ENCODE measurements at places on chromosomes 12 and 14.

DNA sequence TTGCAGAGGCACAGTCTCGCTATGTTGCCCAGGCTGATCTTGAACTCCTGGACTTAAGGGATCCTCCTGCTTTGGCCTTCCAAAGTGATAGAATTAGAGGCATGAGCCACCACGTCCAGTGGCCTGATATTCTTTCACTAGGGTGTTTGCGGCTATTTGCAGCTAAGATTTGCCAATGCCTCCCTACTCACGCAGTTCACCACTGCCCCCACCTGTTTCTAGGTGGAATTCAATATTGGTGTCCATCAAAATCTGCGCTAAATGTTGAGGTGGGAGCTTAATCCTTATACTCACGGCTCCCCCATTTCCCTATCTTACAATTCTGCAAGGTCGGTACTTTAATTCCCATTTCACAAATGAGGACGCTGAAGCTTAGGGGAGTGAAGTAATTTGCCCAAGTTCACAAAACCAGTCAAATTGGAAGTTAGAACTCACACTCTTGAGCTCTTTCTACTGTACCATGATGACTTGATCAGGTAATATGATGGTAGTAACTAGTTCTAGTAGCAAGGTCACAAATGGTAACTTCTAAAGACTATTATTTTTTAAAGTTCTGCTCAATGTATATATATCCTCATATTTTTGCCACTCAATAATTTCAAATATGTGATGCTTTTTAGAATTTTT, 22.1 kb upstream of the LRRC9 start:
- DNase-seq = peak; percentile 35

DNA sequence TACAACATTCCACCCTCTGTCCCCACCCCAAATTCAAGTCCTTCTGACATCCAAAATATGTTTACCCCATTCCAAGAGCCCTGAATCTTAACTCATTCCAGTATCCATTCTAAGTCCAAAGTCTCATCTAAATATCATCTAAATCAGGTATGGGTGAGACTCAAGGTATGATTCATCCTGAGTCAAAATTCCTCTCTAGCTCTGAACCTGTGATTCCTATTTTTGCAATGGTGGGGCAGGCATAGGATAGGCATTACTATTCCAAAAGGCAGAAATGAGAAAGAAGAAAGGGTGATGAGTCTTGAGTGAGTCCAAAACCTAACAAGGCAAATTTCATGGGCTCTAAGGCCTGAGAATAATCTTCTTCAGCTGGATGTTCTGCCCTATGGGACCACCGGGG, 140.3 kb upstream of the FAR2 start:
- DNase-seq = no peak

DNA sequence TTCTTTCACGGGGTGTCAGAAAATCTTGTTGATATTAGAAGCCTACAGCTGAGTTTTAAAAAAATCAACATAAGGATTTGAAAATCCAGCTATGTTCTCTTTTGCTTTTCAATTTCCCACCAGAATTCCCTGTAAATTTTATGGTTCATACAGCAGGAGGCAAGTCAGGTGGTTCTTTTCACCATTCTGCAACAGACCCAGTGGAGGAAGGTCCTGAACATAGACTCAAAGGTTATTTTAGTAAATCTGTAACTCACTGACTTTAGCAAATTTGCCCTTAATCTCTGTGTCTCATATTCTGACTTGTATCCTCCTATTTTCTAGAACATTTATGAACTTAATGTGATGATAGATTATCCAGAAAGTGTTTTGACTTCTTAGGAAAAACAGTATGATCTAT, 235.4 kb upstream of the E2F7 start:
- DNase-seq = no peak

DNA sequence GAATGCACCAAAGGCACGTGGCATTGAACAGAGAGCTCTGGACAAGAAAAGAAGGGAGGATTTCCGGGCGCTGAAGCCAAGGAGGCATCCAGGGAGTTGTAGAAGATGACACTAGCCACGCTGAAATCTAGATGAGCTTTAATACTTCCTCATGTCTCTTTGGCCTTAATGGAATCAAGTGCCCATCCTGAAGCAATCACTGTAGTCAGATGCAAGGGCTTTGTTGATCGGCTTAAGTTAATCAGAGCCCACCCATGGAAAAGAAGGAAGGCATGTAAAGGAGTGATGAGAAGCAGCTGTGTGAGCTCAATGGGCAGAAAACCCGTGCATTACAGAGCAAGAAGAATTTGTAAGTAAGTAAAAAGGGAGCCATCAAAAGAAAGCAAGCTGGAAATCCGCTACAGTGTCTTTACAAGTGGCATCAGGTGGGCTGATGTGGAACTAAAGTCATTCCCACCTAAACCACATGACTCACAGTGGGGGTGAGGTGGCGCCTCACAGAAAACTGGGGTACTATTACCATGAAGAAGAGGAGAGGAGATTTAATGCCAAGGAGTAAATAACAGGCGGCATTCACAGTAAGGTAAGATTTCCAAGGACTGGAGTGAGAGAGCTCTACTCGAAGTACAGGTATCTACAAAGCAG, 48.4 kb downstream of the NDUFA12 start:
- no peak for DNase-seq

DNA sequence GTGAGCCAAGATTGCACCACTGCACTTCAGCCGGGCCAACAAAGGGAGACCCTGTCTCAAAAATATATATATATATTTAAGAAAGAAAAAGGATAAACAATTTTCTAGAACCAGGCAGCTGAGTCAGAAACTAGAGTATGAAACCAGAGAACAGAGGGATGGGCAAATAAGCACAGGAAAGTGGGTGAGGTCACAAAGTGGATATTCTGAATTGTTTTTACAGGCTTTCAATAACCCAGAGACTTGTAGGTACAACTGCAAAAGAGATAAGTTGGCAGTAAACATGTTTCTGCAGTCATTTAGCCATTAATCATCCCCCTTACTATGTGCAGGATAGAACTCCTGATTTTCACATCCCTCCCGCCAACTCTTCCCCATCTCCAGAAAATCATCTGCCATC, 94.2 kb downstream of the BTG1 start:
- DNase-seq = peak; percentile 47

DNA sequence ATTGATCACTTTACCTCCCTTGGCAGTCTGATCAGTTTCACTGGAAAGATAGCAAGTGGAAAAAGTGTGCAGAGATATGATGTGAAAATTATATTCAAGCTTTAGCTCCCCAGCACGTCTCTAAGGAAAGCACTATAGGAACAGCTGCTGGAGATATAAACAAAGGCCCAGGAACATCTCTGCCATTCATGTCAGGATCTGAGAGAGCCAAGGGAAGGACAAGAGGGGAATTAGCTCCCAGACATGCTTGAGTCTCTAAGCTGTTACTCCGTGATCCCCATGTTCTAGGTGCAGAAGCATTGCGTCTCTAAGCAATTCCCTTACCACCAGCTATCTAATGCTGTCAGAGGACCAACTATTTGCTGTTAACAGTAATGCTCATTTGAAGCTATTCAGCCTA, 700.2 kb downstream of the DIO2 start:
- peak; percentile 4 for DNase-seq

DNA sequence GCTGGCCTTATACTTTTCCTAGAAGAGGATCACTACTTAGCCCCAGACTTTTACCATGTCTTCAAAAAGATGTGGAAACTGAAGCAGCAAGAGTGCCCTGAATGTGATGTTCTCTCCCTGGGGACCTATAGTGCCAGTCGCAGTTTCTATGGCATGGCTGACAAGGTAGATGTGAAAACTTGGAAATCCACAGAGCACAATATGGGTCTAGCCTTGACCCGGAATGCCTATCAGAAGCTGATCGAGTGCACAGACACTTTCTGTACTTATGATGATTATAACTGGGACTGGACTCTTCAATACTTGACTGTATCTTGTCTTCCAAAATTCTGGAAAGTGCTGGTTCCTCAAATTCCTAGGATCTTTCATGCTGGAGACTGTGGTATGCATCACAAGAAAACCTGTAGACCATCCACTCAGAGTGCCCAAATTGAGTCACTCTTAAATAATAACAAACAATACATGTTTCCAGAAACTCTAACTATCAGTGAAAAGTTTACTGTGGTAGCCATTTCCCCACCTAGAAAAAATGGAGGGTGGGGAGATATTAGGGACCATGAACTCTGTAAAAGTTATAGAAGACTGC, 1.5 kb downstream of the MGAT2 start:
- no peak for DNase-seq

DNA sequence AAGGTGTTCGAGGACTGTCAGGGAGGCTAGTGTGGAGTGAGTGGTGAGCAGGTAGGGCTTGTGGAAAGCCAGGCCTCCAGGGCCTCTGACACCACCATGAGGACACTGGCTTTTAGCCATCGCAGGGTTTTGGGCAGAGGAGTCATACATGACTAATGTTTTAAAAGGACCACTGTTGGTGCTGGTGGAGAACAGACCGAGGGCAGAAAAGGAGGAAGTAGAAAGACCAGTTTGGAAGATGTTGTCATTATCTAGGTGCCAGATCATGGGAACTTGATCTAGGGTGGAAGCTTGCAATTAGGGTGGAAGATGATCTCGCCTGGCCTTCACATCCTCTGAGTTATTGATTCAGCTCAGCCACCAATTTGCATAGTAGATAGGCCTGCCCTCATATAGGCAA, 144.2 kb downstream of the C12orf75 start:
- DNase-seq = peak; percentile 43

DNA sequence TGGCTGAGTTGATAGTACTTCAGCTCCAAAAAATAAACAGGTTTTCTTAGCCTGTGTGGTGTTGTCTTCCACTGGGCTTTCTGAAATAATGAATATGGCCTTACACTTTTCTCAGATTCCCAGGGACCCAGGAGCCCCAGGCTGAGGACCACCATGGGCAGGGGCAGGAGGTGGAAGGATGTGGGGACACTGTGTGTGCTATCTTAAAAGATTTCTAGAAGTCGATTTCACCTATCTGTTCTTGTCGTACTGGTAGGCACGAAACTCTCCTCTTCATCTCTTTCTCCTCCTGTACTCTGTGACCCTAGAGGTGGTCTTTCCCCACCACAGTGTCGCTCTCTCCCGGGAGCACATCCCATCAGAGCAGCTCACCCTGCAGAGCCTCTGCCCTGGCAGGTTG, 107.7 kb upstream of the FKBP4 start:
- no peak for DNase-seq

- no peak for DNase-seq
Measured at GRCh38 chr14:89457007-89457406, 40.0 kb upstream of the FOXN3 start.

DNA sequence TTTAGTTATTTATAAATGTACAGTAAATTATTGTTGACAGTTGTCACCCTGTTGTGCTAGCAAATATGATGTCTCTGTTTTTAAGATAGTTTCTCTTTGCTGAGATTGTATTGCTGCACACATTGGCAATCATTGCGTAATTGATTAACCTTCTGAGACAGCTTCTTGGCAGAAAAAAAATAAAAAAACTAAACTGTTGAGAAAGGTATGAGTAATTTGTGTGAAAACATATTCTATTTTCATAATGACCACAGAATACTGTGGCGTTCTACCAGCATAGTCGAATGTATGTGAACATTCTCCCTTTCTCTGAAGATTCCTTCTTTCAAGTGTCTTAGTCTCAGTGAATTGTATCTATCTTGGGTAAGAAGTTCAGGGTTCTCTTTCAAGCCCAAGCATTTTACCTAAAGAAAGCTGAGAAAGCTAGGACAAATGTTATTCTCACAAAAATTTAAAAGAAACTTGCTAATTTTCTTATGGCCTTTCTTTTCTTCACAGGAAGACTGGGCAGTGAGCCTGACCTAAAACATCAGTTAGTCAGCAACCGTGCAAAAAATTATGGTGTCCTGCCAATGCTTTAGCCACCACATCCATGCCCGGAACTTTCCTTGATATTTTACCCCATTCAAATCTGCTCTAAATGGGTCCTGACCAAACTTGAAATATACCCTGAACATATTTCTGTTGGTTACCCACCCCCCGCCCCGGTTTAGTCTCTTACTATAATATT, 69.0 kb upstream of the REP15 start:
- DNase-seq = peak; percentile 85

- DNase-seq = no peak
Measured at GRCh38 chr12:120095736-120096135, 20.8 kb downstream of the RAB35 start.

DNA sequence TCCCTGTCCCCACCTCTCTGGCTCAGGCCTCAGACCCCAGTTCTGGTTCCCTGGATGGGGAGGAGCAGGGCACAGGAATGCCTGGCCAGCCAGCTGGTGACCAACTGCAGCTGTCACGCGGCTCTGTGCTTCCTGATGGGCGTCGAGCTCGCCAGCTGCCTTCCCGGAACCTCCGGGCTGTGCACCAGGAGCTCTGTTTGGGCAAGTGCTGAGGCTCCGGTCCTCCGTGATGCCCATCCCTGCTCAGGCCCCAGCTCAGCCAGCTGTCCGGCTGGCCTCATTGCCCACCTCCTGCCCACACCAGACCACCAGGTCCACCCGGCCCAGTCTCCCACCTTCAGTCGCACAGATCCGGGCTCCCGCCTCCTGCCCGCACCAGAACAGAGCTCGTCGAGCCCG, 4.8 kb downstream of the IFFO1 start:
- DNase-seq = peak; percentile 95

DNA sequence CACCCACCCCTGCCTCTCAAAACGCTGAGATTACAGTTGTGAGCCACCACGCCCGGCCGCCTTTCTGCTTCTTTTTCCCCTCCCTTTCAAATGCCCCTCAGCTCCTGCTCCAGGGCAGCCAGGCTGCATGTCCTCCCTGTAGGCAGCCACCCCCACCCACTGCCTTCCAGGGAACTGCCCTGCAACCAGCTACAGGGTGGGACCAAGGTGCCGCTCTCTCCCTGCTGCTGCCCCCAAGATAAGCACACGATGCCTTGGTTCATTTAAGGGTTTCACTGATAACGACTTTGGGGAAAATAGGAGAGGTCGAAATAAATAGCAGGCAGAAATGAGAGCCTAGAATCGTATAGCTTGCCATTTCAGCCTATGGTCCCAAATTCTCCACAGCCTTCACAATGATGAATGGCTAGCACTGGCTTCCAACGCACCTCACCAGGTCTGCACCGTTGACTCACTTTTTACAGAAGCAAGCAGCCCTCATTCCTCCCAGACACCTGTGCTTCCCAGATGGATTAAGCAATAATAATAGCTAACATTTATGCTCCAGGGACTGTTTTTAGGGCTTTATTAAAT, 40.7 kb downstream of the ATG14 start:
- no peak for DNase-seq

DNA sequence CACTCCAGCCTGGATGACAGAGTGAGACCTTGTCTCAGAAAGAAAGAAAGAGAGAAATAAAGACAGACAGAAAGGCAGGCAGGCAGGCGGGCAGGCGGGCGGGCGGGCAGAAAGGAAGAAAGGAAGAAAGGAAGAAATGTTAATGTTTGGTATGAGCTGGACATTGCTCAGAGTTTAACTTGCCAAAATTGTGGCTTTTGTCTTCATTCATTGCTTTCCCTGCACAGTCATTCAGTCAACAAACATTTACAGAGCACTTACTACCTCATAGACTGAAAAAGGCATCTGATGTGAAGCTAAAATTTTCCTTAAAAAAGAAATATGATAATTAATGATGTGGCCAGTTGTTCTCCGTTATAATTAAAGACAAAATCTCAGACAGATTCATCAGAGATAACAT, 247.1 kb downstream of the SPTSSA start:
- no peak for DNase-seq
